Skin of body (tissue), 3 donors: ENCODE measurements at places on chromosomes 3 and 15. TPM values are rescaled to one million over a fixed set of nuclear protein-coding genes. Genes with fewer than 3 reads are reported as not detected.

DNA sequence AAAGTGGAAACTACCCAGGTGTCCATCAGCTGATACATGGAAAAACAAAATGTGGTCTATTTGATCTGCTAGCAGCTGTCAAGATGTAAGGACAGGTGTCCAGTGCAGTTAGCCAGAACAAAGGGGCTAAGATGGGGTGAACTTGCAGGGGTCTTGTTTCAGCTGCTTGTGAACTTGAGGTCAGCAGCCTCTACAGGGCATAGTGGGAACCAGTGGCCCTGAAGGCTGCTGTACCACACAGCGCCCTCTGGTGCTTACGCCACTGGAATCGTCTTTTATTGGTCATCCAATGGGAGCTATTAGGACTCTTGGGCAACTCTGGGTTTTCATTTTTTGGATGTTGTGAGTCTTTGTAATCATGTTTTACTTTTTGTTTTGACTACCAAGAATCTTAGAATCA lies 62.2 kb upstream of the CTSH start:
- no peak for DNase-seq

GRCh38 chr3:65783117-65783516 lies 255.6 kb downstream of the MAGI1 start:
- no peak for DNase-seq

DNA sequence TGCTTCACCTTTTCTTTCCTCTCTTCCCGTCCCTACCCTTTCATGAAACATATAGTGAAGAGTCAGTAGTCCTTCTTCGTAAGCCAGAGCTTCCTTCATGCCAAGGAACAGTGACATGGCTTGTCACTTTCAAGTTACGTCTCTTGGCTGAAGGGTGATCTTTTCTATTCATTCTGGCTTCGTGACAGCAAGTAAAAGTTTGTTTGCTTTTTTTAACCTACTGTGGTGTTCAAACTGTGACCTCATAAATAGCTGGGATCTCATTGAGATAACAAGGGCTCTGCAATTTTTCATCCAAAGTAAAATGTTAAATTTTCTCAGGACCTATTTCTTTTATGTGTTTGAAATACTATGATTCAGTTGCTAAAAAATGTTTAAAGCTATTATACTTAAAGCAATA lies 10.5 kb downstream of the CDIN1 start:
- DNase-seq = no peak

DNA sequence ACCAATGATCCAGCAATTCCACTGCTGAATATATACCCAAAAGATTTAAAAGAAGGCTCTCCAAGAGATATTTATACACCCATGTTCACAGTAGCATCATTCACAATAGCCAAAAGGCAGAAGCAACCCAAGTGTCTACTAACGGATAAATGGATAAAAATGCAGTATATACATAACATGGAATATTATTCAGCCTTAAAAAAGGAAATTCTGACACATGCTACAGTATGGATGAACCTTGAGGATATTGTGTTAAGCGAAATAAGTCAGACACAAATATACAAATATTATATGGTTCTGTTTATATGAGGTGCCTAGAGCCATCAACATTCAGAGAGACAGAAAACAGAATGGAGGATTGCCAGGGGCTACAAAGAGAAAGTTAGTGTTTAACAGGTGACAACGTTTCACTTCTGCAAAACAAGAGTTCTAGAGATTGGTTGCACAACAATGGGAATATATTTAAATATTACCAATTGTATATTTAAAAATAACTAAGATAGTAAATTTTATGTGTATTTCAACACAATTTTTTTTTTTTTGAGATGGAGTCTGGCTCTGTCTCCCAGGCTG lies 69.4 kb downstream of the STAG1 start:
- DNase-seq = no peak

Gene PDZRN3
- 66.5 TPM for total RNA-seq
